ENCODE measurements at places on chromosomes 6 and 20.

- no peak for DNase-seq
Observed at GRCh38 chr6:124858564-124858963, 103.7 kb upstream of the RNF217 start.

- peak; percentile 41 for DNase-seq
Observed at GRCh38 chr6:89610149-89610642, 28.4 kb downstream of the LYRM2 start.

- DNase-seq: no peak
Observed at GRCh38 chr6:169428532-169428931, 174.9 kb upstream of the THBS2 start.

GRCh38 chr6:12504325-12504966 is 212.1 kb upstream of the PHACTR1 start:
- DNase-seq: no peak

DNA sequence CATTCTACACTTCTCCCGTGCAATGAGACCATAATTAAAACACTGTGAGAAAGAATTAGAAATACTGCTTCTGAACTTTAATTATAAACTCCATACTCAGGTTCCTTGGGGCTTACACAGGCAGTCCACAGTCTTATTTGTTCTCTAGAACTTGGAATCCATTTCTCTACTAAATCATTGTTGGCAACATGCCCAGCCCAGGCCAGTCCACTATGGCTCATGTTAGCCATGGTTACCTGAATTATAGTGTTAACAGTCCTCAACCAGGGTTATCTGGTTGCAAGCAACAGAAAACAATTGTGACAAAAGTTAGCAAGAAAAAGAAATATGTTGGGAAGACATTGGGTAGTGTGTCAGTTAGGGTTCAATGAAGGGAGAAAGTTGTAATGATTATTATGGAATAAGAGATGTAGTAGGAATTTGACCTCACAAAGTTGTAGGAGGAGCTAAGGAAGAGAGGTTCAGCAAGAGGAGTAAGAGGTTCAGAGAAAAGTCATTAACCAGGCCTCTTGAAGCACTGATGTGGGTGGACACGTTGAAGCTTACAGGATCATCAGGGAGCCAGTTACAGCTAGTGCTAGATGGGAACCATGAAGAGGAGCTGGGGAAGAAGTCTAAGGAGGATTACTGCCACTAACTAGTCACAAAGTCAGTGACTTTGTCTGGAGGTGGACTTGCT is 352.5 kb upstream of the PRND start:
- DNase-seq: no peak

- no peak for DNase-seq
Observed at GRCh38 chr6:103629613-103630012, 1230.1 kb downstream of the HACE1 start.

GRCh38 chr20:43408848-43409576 is 48.7 kb upstream of the SRSF6 start:
- no peak for DNase-seq

DNA sequence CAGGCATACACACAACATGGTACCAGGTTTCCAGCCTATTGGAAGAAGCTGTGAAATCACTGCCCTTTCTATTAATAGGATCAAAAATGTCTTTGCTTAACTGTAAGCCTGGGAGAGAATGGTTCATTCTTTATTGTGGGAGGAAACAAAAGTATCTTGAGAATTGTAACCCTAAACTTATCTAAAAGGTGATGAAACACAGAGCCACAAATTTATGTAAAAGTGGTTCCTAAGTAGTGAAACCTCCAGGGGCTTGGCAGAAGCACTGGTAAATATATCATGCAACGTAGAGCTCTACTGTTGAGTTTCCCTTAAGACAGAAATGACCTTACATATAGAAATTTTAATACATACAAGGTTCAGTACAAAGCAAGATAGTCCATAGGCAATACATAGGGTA is 17.2 kb upstream of the NOX3 start:
- no peak for DNase-seq

DNA sequence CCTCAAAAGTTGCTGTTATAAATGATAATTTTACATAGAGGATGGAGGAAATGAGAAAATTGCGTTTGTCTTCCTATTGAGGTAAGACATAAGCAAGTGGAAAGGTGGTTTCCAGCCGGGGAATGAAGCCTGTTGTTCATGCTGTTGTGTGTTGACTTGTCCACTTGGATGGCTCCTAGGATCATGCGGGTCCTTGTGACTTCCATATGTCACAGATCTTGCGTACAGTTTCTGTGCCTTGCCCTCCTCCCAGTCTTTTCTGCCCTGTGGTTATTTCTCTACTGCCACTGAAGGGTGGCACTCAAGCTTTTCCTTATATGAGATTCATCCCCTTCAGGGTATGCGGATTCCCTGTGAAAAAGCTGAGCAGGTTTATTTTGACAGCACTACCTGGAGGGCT is 116.6 kb downstream of the CARMIL1 start:
- DNase-seq: no peak

GRCh38 chr6:2731281-2731909 is 19.3 kb downstream of the MYLK4 start:
- no peak for DNase-seq

DNA sequence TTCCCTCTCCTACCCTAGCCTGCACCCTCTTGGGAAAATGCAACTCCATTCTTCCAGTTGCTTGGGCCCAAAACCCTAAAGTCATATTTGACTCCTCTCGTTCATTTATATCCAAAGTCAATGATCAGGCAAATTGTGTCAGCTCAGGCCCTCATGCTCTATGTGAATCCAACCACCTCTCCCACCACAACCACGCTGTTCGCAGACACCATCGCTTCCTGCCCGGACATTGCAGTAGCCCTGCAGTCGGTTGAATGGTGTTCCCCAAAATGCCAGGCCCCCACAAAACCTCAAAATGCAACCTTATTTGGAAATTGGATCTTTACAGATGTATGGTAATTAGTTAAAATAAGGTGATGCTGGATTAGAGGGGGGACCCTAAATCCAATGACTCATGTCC is 98.3 kb downstream of the PREX1 start:
- DNase-seq: no peak

GRCh38 chr6:4775494-4776130 is 592 bp upstream of the CDYL start:
- peak; percentile 35 for DNase-seq

GRCh38 chr20:19138758-19139157 is 73.7 kb upstream of the SLC24A3 start:
- no peak for DNase-seq

- DNase-seq: no peak
Observed at GRCh38 chr20:34410336-34410735, 47.3 kb downstream of the ITCH start.

DNA sequence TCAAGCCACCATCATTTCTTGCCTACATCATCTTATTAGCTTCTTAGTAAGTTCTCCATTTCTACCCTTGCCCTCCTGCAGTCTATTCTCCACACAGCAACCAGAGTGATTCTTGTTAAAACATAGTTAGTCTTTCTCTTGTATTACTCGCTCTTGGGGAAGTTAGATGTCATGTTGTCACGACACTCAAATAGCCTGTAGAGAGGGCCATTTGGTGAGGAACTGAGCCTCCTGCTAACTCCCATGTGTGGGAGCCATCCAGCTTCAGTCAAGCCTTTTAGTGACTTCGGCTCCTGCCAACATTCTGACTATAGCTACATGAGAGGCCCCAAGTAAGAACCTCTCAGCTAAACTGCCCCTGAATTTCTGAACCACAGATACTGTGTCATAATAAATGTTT is 395.4 kb downstream of the CDC5L start:
- DNase-seq: no peak

DNA sequence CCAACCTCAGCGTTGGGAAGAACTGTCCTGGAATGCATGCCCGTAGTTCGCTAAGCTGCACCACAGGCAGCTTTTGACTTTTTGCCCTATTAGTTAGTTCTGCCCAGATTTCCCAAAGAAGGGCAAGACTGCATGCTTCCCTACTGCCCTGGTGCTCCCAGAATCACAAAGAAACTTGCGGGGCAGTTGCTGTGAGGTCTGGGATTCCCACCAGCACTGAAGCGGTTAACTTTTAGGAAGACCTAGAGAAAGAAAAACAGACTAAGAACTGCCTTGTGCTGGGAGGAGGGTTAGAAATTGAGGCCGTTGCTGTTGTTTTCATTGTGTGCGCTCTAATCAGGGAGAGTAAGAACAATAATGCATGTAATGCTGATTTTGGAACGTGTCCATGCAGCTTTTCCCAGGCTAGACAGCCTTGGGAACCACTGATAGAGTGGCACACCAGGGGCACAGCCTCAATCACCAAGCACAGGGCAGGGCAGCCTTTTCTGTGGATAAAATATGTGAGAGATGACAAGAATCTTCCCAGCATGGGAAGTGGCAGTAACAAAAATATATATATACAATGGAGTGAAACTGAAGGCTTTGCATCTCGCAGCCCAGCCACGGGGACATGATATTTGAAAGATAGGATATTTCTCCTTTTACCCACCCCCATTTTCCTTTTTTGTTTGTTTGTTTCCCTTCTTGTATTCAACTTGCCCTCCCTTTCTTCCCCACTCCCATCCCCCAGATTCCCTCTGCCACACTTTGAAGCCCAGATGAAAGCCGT is 137.7 kb upstream of the HEY2 start:
- DNase-seq: no peak

DNA sequence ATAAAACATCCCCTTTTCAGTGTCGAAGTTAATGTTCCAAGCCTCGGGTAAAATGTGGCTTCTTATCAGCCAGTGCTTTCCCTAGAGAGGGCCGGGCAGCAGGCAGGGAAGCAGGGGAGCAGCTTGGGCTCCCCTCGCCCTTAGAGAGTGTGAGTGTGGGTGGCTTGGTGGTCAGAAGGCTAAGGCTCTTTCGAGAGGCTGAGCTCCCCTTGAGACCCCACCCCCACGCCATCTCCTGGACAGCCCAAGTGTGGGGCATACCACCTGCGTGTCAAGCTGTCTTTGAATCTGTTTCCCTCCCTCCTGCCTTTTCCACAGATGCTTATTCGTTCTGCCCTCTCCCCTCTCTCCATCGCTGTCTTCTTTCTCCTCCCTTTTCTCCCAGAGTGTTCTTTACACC is 95.1 kb upstream of the FOXP4 start:
- DNase-seq: no peak

DNA sequence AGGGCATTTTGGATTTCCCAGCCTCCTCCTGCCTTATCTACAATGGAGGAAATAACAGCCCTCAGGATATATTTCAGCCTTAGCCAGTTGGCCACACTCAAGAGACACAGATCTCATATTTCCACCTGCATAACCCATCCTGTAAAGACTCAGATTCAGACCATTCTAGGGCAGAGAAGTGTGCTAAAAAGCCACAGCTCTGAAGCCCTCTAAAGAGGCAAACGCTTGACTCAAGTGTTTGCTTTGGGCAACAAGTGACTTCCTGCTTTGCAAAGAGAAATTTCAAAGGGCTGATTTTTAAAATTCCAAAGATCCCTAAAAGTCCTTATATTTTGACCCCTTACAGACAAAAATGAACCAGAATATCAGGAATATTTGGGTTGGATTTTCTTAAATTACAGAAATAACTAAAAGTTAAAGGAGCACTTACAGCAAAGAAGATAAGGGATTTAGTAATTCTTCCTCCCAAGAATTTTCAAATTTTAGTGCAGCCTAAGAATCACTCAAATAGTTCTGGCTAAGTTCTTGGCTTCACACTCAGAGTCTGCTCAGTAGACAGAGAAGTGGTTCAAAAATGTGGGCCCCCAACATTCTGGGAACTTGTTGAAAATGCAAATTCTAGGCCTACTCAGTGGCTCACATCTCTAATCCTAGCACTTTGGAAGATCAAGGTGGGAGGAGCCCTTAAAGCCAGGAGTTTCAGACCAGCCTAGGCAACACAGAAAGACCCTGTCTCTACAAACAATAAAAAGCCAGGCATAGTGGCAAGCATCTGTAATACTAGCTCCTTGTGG is 18.9 kb upstream of the ADGRF5 start:
- no peak for DNase-seq

DNA sequence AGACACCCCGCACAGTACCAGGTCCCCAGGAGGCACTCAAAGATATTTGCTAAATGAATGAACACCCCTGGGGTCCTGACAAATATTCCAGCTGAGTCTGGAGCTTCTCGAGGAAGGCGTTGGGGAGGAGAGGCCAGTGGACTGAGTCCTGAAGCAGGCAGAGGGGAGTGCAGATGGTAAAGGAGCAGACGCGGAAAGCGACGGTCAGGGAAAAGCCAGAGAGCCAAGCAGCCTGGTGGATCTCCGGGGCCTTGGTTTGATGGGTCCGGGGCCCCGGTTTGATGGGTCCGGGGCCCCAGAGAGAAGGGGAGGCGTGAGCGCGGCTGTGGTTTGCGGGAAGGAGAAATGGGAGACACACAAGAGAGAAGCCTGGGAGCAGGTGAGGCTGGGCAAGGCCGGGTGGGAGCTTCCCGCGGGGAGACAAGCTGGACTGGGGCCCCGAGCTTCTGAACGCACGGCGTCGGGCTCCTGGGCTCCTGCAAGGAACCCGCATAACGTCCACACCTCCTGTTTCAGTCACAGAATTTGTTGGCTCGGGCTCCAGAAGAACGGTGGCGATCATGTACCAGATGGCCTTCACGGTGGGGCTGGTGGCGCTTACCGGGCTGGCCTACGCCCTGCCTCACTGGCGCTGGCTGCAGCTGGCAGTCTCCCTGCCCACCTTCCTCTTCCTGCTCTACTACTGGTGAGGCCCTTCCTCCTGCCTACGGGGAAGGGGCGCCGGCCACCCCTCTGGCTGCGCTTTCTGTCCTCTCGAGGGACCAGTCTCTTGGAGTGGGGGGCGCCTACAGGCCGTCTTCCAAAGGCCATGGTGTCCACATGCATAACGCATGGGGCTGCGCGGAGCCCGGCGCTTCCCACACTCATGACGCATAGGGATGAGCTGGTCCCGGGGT is 12.1 kb downstream of the SLC22A1 start:
- no peak for DNase-seq

DNA sequence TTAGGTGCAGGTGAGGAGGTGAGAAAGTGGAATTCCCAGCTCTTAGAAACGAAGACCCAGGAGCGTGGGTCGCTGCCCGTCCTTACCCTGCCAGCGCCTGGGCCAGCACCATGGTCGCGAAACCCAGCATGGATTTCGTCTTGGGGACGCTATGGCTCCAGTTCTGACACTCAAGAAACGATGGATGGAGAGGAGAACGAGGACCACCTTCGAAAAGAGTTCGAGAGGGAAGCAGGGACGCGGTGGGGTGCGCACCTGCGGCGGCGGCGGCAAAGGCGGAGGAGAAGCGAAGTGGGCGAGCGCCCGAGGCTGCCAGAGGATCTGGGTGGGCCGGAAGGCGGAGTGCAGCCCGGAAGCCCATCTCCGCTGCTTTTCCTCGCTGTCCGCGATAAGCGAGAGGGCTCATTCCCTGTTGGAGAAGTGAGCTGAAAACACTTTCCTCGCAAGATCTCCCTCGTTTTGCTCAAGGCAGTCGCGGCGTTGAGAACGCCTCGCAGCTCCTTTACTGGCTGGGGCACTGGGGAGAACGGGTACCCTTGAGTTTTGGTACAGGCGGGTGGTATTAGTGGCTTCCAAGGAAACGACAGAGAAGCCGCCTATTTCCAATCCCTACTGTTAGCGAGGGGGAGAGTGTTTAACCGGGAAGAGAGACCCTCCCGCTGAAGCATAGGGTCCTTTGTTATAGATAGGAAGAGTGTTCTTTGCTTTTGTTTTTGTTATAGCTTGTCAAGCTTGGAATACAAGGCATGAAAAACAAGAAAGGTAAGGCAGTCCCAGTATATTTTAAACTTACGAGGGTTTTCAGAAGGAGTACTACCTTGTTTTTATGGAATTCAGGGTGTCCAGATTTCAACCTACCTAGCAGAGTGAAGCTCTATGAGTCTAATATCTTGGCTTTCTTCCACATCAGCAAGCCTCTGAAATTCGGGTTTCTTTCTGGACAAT is 109.5 kb downstream of the TRIM27 start:
- no peak for DNase-seq
